ENCODE measurements at places on chromosomes 13 and 19. TPM values are rescaled to one million over a fixed set of nuclear protein-coding genes. Genes with fewer than 3 reads are reported as not detected.

- DNase-seq: no peak
Measured at GRCh38 chr13:77928909-77929308, 10.3 kb upstream of the EDNRB start.

DNA sequence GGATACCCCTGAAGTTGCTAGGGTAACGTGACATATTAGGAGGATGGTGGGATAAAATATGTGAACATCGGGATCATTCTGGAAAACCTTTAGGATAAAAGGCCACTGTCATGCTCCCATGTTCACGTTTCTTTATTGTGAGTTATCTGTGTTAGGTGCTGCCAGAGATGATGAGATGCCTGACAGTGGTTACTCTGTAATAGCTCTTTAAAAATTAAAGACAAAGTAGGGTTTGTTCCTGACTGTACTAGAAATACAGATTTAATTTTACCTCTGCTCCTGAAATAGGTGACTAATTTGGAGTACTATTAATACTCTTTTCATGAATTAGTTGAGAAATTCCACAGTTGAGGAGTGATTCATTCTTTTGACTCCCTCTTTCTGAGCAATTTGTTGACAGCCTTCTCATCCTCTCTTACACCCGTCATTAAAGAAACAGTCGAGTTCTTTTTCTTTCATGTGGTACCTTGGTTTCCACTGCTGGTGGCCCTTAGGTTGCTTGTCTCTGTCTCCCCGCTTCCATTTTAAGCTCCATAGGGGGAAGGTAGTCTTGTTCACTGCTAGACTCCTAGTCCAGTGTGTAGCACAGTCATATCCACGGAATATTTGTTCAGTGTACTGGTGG, 28.4 kb downstream of the SAE1 start:
- no peak for DNase-seq

GRCh38 chr13:47673009-47673850, 327.8 kb downstream of the SUCLA2 start:
- DNase-seq: no peak

DNA sequence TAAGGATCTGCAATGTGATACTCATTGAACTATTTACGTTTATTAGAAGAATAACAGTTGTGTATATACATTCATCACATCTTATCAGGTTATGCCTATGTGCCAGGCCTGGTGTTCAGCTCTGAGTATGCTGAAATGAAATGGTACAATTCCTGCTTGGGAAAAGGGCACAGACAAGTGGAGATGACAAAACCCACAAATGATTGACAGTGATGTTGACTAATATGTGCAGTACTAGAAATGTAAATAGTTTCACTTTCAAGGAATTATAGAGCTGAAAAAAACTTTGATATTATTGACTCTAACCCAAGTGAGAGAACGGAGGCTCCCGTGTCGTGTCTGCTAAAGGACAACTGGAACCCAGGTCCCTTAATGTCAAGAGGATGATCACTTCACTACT, 386.8 kb upstream of the DACH1 start:
- DNase-seq: no peak

GRCh38 chr19:41734156-41734555, 21.2 kb upstream of the CEACAM6 start:
- DNase-seq: no peak

DNA sequence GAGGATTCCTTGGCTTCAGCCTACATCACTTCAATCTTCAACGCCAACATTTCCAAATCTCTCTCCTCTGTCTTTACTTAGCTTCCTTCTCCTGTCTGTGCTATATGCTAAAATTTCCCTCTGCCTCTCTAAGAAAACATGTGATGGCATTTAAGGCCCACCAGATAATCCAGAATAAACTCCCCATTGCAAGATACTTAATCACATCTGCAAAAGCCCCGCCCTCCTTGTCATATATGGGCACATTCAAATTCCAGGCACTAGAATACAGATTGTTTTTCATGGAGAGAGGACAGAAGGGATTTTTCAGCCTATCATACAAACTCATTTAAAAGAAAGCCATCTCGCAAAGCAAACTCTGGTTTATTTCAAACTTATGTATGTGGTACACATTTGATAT, 16.2 kb downstream of the ARGLU1 start:
- no peak for DNase-seq

DNA sequence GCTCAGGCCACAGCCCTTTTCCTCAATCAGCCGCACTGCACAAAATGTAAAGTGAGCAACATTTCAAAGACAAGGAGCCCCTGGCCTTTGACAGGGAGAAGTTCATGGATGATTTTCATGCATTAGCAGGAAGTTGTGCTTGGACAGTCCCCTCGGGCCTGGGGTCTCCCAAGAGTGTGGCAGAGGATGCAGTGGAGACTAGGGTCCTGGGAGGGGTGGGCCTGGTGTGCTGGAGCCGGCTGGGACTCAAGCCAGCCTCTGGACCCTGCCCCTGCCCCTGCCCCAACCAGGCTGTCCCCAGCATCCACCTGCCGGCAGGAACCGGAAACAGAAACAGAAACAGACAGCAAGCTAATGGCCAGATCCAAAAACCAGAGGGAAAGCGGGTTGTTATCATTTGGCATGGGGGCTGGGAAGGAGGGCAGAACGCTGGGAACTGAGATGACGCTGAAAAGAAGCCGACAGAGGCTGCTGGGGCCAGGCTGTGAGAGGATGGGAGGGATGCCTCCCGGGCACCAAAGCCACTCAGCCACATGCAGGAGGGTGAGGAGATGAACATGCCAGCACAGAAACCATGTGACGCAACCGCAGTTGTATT, 2.3 kb downstream of the GAS6 start:
- no peak for DNase-seq

Gene CADM4
- 6.9 TPM for total RNA-seq

Gene PCSK4
- total RNA-seq: 1.3 TPM

Gene SKA3
- 0.60 TPM for total RNA-seq

Gene WDR87
- not detected for total RNA-seq

Gene MIDN
- 60.5 TPM for total RNA-seq

All from left ventricle myocardium inferior (tissue), 1 donor.